Astrocyte of the cerebellum (primary cell): ENCODE measurements at places on chromosomes 4 and X.

GRCh38 chrX:11478026-11478425 is 184.8 kb downstream of the AMELX start:
- no peak for DNase-seq

- DNase-seq: no peak
Observed at GRCh38 chrX:55011294-55011693, 11.1 kb downstream of the APEX2 start.

GRCh38 chr4:77989968-77990367 is 67.2 kb upstream of the FRAS1 start:
- DNase-seq: no peak

DNA sequence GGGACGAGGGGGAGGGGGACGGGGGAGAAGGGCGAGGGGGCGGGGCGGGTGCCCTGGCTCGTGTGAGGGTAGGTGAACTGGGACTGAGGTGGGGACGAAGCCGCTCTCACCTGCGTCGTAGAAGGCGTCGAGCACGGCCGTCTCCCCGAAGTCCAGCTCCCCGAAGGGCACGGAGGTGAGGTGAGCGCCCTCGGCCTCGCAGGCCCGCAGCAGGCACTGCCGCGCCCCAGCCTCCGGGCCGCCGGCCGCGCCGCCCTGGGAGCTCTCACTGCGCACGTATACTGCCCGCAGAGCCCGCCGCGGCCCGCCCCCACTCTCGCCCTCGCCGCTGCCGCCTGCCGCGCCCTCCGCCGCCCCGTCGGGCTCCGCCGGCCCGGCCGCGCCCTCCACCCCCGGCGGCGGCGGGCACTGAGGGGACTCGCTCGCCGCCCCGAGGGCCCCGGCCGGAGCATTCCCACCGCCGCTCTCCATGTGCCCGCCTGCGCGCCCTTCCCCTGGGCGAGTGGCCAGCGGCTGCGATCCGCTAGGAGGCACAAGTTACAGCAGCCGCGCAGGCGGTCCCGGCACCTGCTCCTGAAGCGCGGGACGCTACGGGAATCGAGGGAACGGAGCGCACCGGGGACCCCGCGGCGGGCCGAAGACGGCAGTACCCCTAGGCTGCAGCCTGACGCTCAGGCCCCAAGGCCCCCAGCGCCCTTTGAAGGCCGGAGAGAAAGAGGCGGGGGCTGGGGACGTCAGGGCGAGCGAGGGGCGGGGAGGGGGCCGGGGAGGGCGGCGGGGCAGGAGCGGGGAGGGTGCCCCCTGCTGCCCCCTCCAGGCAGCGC is at the start of gene MAP3K15:
Gene MAP3K15 (minus strand): TSS at position 718 of the 824 bp plus-strand sequence. CDS start 247 bp downstream, at position 471.
- no peak for DNase-seq

DNA sequence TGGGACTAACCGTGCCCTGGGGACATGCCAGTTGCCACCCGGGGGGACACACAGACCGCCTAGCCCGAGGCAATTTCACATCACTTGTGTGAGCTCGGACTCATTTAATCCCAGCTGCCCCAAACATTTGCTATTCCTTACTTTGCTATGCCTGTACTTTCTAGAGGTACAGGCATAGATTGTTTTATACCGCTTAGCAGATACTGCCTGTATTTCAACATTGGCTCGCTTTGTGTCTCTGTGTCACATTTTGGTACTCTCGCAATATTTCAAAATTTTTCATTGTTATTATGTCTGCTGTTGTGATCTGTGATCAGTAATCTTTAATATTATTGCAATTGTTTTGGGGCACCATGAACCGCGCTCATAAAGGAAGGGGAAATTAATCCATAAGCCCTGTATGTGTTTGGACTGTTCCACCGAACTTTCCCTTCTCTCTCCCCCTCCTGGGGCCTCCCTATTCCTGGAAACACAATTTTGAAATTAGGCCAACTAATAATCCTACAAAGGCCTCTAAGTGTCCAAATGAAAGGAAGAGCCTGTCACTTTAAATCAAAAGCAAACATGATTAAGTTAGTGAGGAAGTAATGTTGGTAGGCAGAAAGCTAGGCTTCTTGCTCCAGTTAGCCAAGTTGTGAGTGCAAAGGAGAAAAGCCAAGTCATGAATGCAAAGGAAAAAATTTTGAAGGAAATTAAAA is 568 bp upstream of the CASP6 start:
- no peak for DNase-seq

DNA sequence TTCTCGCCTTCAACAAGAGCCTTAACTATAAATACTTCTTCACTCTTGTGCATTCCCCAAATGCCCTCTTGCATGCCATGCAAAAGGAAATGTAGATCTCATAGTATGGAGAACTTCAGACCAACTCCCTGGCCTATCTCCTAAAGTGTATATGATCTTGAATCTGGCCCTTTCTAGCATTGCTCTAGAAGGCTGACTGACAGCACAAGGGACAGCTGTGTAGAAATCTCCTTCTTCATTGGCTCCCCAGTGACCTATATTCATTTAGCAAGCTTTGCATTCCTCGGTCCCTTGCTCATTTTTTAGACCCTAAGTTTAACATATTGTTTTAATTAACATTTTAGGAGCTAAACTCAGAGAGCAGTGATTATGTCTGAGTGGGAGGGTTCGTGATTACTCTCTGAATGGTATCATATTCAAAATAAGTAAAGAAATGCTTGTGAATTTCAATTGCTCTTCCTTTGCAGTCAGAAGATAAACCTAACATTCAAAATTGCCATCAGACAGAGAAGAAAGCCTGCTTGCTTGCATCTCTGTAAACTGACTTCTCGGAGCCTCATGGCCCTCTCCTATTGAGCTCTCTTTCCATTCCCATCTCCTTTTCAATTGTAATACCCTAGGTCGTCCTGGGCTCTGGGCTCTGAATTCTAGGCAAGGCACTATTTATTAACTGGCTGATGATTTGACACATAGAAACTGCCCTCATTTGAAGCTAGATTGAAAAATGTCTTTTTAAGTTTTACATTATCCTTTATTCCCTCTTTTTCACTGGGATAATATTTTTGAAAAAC is 120.3 kb upstream of the PRKG2 start:
- DNase-seq: no peak

DNA sequence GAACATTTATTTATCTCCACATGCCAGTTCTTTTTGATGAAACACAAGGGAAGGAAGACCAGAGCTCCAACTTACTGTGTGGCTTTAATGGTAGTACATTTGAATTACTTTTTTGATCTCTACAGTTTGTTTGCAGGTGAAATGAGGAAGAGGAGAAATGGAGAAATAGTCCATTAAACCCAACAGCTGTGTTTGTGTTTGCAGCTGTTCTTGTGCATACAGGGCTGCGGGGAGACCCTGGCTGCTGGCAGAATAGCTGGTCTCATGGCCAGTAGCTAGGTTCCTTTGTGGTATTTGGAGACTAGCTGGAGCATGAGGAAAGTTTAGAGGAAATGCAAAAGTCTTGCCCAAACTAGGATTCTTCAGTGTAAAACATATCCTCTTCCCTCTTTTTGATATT is 374.8 kb downstream of the GPAT3 start:
- DNase-seq: no peak

DNA sequence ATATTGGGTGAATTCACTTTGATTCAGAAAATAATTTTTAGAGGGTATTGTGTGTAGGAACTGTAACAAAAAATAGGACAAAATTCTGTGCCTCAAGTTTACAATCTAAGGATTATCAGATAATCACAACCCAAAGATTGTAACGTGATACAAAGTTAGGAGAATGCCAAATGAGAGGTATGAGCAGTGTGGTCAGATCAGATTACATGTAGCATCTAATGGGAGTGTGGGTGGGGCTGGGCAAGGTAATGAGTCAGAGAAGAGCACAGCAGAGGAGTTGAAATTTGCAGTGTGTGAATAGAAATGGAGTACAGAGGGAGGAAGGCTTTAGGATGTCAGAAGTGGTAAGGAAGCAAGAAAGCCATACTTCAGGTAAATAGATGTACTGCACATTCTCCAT is 103.4 kb upstream of the TEX13A start:
- peak; percentile 20 for DNase-seq
